ENCODE measurements at places on chromosomes 13 and 19. TPM values are rescaled to one million over a fixed set of nuclear protein-coding genes. Genes with fewer than 3 reads are reported as not detected.
A peak's percentile ranks its signal among the peaks of the same experiment; 100 is the strongest.

DNA sequence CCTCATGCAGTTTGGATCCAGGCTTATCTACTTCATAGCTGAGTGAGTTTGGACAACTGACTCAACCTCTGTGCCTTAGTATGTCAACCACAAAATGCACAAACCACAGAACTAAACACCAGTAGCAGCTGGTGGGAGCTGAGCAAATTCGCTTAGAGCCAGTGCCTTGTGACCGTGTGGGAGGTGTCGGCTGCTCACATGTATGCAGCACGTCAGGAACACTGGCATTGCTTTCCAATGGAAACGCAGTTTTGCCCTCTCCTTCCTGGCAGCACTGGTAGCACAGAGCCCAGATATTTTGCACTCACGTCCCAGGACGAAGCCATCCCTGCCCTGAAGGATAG lies 8.3 kb upstream of the NTN5 start:
- no peak for DNase-seq

Gene SRRM5
- 0.55 TPM for total RNA-seq

DNA sequence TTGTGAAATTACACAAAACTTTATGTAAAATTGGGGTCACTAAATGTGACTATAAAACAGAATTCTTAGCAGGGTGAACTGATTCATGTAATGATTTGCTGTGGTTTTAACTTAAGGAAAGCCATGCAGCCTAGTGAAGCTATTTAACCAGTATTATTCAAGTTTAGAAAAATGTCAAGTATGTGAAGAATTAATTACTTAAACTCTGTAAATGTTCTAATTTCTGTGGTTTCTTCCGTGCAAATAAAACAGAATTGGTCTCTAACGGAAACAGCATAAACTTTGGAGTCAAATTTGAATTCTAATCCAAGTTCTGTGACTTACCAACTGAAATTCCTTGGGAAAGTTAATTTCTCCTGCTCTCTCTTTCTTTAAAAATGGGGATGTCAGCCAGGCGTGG lies 13.3 kb downstream of the CDC16 start:
- DNase-seq, result no peak

DNA sequence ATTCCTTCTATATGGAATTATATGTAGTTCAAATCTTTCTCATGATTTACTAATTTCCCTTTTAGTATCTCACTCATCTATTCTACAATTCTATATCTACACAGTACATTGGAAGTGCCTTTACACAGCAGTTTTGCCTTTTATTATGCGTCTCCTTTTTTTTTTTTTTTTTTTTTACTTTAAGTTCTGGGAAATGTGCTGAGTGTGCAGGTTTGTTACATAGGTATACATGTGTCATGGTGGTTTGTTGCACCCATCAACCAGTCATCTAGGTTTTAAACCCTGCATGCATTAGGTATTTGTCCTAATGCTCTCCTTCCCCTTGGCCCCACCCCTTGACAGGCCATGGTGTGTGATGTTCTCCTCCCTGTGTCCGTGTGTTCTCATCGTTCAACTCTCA lies 1150.1 kb upstream of the PRR20A start:
- DNase-seq, result no peak

- no peak for DNase-seq
These were observed 108.2 kb downstream of the SHISA2 start for GRCh38 chr13:25943658-25944057.

DNA sequence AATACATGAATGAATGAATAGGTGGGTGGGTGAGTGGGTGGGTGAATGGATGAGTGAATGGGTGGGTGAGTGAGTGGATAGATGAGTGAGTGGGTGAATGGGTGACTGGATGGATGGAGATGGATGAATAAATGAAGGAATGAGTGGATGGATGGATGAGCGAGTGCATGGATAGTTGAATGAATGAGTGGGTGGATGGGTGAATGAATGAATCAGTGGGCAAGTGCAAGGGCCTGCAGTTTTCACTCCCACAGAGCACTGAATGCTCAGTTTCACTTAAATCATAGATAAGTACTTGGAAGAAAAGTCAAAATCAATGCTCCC lies 12.4 kb downstream of the GAS6 start:
- DNase-seq, result no peak

Gene AMH
- total RNA-seq, result 5.8 TPM

Gene SIGLEC10
- not detected for total RNA-seq

- DNase-seq, result no peak
These were observed 18.3 kb downstream of the NMRK2 start for GRCh38 chr19:3950871-3951861.

DNA sequence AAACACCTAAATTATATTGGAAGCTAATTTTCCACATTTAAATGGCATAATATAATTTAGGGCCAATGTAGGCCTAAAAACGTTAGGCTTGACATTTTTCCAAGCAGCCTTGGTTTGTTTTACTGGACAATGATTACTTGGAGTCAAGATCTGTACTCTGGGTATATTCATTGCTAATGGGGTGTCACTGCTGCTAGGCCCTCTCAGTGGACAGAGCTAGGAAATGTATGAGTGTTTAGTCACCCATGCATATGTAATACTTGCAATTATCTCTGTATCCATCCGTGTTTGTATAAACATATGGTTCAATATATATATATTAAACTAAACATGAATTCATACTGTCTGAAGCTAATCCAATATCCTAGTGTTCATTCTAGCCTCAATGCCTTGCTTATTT lies 598.1 kb downstream of the DCT start:
- no peak for DNase-seq

GRCh38 chr19:16571283-16571682 lies 932 bp downstream of the SLC35E1 start:
- no peak for DNase-seq

Gene ATXN8OS
- total RNA-seq, result not detected

Gene PSG3
- not detected for total RNA-seq

Gene MEF2B
- 0.59 TPM for total RNA-seq

Gene LIM2
- not detected for total RNA-seq

Gene C19orf73
- total RNA-seq, result 0.59 TPM

Gene LILRB1
- total RNA-seq, result not detected

Gene PDX1
- 0.12 TPM for total RNA-seq

GRCh38 chr19:49818649-49819370 lies 721 bp downstream of the MED25 start:
- DNase-seq, result no peak

Gene CLEC11A
- 4.6 TPM for total RNA-seq

- no peak for DNase-seq
These were observed 151.0 kb upstream of the ZNF536 start for GRCh38 chr19:30221176-30221575.

DNA sequence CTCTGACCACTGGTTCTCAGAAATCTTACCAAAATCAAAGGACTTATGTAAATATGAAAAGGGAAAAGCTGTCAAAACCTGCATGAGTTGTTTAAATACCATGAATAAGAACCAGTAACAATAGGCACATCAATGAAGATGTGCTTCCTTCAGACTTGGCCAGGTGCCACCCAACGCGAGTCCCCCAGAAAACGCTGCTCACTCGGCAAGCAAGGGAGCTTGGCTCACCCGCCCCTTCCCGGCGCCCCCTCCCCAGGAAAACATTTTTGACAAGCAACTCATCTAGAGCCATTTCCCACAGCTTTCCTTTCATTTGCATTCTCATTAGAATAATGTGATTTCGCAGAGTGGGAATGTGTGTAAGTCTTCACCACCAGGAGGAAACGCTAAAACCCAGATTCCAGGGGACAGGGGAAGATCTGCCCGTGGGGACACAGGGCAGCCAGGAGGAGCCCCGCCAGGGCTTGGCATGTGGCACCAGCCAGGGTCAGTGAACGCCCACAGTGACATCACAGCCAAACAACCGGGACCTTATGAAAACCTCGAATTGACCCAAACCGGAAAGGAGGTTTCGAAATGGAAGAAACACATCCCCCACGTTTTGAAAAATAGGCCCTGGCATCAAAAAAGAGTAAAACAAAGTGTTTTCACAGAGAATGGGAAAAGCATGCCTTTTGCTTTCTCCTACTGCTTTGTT lies 366.2 kb upstream of the TSHZ3 start:
- no peak for DNase-seq

Gene LRFN3
- total RNA-seq, result 6.1 TPM

GRCh38 chr19:49423985-49424303 lies 703 bp upstream of the PTH2 start:
- DNase-seq, result no peak

Gene LRP3
- 9.9 TPM for total RNA-seq

Gene SLC27A1
- total RNA-seq, result 5.9 TPM

Gene B3GLCT
- total RNA-seq, result 4.2 TPM

DNA sequence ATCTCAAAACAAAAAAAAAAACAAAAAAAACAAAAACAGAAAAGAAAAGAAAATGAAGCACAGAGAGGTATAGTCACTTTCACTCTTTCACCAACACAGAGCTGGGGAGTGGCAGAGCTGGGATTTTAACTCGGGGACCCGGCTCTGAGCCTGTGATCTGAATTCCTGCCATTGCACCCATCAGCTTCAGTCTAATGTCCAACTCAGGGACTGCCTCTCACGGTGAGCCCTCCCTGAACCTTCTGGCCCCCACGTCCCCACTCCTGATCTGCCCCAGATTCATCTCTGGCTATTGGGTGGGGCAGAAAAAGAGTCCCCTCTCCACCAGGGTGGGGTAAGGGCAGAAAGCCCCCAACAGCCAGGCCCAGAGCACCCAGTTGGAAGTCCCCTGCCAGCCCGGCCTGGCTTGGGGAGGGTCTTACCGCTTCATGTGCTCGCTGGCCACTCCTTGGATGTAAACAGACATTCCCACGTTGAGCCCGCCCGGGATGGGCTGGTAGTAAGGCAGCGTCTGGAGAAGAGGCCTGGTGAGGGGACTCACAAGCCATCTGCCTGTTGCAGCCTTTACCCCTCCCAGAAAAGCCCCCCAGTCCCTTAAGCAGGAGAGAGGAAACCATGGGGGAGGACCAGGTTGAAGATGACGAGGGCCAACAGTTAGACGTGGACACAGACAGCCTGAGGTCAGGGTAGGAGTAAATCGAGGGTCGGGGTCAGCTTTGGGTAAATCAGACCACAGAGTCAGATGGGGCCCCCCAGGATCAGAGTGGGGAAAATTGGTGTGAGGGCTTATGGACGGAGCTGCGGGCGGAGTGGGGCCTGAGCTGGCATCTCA lies 520 bp downstream of the LGALS4 start:
- DNase-seq, result no peak

DNA sequence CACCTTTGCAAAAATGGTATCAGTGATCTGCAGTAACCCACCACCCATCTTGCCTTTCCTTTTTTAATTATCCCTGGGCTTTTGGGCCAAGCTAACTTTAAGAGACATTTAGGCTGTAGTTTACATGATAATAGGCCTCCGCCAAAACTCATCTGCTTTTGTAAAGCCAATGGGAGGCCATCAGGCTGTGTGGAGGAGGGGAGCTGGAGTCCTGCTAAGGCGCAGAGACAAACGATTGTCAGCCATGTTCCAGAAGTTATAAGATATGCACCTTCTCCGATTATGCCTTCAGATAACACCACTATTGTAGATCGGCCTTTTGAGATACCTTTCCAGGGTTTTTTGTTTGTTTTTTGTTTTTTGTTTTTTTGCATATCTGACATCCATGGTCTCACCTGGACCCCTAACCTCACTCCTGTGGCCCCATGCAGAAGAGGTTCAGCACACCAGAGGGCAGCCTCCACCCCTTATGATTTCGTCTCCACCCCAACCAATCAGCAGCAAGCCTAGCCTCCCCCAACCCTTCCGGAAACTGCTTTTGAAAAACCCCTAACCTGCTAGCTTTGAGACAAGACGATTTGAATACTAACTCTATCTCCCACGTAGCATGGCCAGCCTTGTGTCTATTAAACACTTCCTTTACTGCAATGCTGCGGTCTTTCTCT lies 113.9 kb upstream of the UBL3 start:
- no peak for DNase-seq

GRCh38 chr13:32627793-32628192 lies 41.5 kb downstream of the PDS5B start:
- no peak for DNase-seq

GRCh38 chr19:55283548-55284377 lies at the start of gene BRSK1:
BRSK1 (plus strand) TSS chr19:55283997; CDS start chr19:55284443, 446 bp downstream.
- no peak for DNase-seq

Gene C3
- 3.5 TPM for total RNA-seq

GRCh38 chr13:42996584-42996983 lies 4.5 kb upstream of the EPSTI1 start:
- peak; percentile 83 for DNase-seq

GRCh38 chr13:105406551-105406950 lies 1128.9 kb downstream of the EFNB2 start:
- DNase-seq, result no peak

- DNase-seq, result no peak
These were observed 23.7 kb downstream of the RYR1 start for GRCh38 chr19:38457202-38457601.

- no peak for DNase-seq
These were observed 257.8 kb upstream of the IPO5 start for GRCh38 chr13:97695684-97696083.

All from NCI-H460 (cell line).